ENCODE measurements at places on chromosomes 1 and 21. TPM values are rescaled to one million over a fixed set of nuclear protein-coding genes. Genes with fewer than 3 reads are reported as not detected.

- peak; percentile 47 for DNase-seq
Measured at GRCh38 chr1:47934243-47934805, 62.9 kb downstream of the TRABD2B start.

- no peak for DNase-seq
Measured at GRCh38 chr1:6191968-6192367, 7.4 kb downstream of the RPL22 start.

The BEST4 gene
- not detected for total RNA-seq

GRCh38 chr1:115596080-115596780, 45.5 kb upstream of the VANGL1 start:
- DNase-seq: no peak

The ANKRD13C gene
- total RNA-seq: 19.5 TPM

GRCh38 chr1:9586147-9586766, 2.5 kb upstream of the TMEM201 start:
- DNase-seq: no peak

- DNase-seq: no peak
Measured at GRCh38 chr1:74368335-74368734, 133.1 kb downstream of the TNNI3K start.

DNA sequence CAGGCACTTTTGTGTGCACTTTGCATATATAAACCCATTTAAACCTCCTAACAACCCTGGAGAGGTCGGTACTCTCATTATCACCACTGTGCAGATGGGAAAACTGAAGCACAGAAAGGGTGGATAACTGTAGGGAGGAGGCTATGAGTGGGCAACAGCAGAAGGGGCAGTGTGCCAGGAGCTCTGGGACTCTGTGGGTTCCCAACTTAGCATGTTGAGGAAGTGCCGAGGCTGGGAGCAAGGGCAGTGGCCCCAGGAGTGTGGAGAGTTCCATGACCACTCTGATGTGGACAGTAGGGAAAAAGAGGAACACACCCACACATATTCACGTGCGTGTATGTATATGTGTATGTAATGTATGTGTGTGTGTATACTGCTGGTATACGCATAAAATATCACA, 25.7 kb upstream of the KCNC4 start:
- DNase-seq: no peak

All from omental fat pad (tissue), 4 donors.